ENCODE measurements at places on chromosomes 5 and 9.

DNA sequence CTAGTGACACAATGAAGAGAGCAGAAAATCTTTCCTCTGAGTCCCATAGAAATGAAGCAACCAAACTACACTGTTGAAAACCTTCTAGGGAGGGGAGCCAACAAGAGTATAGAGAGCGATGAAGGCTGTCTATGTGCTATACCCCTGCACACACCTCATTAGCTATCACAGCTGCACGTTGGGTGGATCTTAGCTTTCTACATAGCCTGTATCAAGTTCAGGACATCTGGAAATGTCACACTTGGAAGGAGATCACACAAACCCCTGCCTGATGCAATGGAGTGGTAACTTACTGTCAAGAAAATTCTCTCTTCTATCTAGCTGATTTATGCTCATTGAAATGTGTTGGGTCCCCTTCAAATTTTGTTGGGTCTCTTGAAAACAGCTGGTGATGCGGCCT is 127.0 kb upstream of the NTRK2 start:
- DNase-seq: no peak

DNA sequence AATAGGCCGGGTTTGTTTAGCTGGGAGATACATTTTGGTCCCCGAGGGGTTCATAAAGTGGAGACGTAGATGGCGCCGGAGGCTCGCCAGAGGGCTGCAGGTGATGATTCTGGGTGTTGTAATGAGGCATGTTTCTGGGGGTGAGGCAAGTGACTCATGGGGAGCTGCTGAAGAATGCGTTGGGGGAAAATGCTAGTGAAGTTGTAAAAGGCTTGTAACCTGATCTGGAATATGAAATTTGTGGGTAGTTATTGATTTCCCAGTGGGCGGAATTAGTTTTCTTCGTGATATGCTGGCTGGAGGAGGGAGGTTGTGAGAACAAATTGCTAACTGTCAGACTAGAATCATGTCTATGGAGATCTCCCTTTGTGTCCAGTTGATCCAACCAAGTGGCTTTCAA is 158.3 kb downstream of the DOCK2 start:
- no peak for DNase-seq

DNA sequence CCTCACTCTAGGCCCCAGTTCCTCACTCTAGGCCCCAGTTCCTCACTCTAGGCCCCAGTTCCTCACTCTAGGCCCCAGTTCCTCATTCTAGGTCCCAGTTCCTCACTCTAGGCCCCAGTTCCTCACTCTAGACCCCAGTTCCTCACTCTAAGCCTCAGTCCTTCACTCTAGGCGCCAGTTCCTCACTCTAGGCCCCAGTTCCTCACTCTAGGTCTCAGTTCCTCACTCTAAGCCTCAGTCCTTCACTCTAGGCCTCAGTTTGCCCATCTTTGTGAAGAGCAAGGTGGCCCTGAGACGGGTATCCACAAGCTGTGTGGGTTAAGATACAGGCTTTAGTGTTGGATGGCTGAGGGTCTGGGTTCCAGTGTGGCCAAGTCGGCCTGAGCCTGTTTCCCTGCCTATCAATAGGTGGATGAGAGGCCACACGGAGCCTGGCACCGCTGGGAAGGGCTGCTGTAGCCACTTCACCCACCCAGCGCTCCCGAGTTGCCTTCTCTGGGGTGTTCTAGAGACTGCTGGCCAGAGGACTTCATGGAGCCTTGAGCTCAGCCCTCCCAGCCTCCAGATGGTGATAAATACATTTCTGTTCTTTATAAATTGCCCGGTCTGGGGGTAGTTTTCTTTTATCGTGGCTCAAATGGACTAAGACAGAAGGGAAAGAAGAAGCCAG is 150.2 kb downstream of the RXRA start:
- DNase-seq: no peak

- DNase-seq: no peak
Observed at GRCh38 chr9:104983491-104983890, 55.5 kb upstream of the ABCA1 start.

- DNase-seq: no peak
Observed at GRCh38 chr5:148387325-148387724, 3.6 kb downstream of the FBXO38 start.
